Type B pancreatic cell (in vitro differentiated cells): ENCODE measurements at places on chromosomes 11 and 22.

DNA sequence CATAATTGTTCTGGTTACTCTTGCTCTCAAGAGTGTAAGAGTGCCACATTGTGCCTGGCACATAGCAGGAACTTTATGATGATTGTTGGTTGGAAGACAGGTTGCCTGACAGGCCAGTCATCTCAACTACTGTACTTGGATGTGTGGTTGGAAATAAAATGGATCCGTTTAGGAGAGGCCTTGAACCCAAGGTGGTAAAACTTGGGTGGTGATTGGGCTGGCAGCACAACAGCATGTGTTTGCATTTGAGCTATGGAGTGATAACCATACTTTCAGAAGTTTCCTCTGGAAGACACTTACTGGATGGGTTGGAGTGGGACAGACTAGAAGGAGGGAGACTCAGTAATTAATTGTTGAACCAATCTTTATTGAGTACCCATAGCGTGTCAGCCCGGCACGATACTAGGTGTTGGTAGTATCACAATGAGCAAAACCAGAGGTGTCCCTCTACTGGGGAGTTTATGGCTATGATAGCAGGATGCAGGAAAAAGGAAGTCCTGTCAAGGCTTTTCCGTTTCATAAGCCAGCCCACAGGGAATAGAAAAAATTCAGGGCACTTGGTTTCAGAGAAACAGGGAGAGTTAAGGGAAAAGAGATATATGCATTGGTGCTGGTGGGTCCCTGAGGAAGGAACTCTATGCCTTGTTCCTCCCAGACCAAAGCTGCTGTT, 3.1 kb upstream of the TMEM109 start:
- no peak for DNase-seq

GRCh38 chr11:115324581-115325432, 179.4 kb downstream of the CADM1 start:
- no peak for DNase-seq

DNA sequence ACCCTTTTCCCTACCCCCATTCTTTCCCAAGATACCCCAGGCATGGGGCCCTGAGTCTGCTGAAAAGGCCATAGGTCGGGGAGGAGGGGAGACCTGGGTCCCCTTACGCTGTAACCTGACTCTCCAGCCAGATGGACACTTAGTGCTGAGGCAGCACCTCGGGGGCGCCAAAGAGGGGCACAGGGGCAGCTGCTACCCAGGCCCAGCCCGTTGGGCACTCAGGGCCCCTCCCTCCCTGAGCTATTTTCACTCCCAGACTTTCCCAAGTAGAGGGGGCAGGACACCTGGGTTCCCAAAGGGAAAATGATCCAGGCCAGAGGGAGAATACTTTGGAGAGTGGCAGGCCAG, 933 bp downstream of the ACTN3 start:
- DNase-seq: no peak

DNA sequence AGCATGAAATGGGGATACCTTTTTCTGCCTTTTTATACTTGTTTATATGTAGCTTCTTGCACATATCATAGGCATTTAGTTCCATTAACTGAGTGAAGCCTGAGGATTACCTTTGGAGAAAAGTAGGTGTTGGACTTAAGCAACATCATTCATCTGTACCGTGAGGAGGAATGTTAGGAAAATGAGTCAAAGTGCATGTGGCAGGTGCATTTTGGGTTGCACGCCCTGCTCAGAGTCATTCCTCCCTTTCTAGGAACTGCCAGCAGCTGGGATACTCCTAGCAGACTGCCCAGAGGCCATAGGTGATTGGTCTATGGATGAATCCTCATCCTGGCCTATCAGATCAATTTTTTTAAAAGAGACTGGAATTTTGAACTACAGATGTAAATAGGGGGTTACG, 33.3 kb upstream of the BIRC3 start:
- no peak for DNase-seq

- peak; percentile 68 for DNase-seq
Measured at GRCh38 chr22:31753005-31753633, 700 bp upstream of the DEPDC5 start.

GRCh38 chr11:123239191-123240150, 44.4 kb upstream of the CLMP start:
- no peak for DNase-seq

- DNase-seq: no peak
Measured at GRCh38 chr11:62472063-62472884, 53.4 kb downstream of the SCGB1A1 start.

DNA sequence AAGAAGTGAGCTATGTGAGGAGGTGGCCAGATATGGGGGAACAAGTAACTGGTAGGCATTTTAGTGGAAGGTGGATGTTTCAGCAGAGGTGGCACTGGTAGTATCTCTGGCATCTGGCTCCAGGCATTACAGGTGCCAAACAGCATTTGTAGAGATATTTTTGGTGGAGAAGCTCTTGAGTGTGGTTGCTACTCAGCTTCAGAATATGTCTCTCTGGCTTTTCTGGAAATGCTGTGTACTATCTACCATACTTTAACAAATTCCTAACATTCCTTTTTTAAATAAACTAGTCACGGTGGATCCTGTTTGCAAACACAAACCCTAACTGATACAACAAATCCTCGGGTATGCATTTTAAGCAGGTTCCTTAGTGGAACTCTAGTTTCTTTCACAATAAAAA, 128.0 kb downstream of the BARX2 start:
- no peak for DNase-seq

DNA sequence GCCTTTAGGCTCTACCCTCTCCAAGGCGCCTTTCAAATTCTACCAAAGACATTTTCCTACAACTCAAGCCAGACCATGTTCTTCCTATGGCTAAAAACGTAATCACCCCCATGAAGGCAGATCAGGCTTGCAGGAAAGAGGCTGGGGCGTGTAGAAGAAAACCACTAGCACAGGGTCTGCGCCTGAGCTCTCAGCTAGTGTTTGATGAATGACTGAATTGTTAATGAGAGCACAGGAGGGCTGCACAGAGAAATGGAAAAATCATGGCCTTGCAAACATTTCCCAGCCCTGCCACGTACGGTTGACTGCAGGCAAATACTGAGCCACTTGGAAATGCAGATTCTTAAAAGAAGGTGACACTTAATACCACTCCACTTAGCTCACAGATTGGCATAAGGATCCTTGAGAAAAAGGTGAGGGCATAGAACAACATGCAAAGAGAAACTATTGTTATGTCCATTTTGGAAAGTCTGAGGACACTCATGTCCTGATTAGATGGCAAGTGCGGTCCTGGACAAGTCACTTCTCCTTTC, 148.6 kb downstream of the NXPE2 start:
- DNase-seq: no peak

- DNase-seq: no peak
Measured at GRCh38 chr11:57514538-57515331, 767 bp downstream of the SLC43A1 start.

- DNase-seq: no peak
Measured at GRCh38 chr22:39419096-39419495, 19.5 kb downstream of the TAB1 start.

GRCh38 chr11:44527476-44527875, 38.0 kb upstream of the CD82 start:
- no peak for DNase-seq

DNA sequence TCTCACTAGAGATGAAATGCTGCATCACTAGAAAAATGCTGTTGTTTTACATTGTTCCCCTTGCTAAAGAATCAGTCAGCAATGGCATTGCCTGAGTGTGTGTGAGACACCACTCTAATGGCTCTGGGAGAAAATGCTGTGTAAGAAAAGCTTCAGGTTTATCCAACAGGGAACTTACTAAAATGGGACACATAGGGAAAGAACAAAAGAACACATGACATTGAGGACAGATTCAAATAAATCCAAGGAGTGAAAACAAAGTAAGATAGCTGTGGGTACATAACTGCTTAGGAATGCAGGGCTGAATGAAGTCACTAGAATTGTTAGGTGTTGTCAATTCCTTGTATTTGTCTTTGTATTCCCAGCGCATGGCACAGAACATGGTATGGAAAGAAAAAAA, 24.2 kb downstream of the BLID start:
- no peak for DNase-seq

DNA sequence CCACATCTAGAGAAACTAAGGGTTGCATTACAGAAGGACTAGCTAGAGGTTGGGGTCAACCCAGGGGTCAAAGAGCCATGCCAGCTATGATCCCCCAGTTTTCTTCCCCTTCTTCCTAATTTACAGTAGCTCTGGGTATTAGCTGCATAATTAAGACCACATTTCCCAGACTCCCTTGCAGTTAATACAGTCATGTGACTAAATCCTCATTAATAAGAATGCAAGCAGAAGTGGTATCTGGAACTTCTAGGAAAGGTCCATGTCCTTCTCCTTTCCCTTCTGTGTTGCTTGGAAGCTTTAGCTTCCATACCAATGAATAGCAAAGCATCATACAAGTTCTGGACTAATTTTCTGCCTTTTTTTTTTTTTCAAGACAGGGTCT, 19.1 kb upstream of the LMO2 start:
- DNase-seq: no peak

GRCh38 chr11:8705146-8705545, 22.6 kb downstream of the RPL27A start:
- no peak for DNase-seq

- DNase-seq: no peak
Measured at GRCh38 chr11:75526192-75526541, 426 bp upstream of the GDPD5 start.

- no peak for DNase-seq
Measured at GRCh38 chr11:132691848-132692550, 840.3 kb downstream of the OPCML start.

DNA sequence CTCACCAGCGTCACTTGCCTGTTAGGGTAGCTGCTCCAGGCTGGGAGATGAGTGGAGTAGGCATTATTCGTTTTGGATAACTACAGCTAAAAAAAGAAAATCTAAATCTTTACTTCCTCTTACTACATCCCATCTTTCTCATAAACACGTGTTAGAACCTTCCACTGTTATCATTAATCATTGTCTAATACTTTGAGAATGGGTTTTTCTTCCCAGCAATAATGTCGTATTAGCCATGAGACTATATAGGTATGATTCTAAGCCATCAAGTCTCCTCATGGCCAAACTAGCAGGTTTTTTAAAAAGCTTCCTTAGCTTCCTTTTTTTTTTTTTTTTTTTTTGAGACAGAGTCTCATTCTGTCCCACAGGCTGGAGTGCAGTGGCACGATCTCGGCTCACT, 3.9 kb upstream of the TEF start:
- DNase-seq: no peak

GRCh38 chr11:109320595-109320994, 101.4 kb upstream of the C11orf87 start:
- no peak for DNase-seq

GRCh38 chr22:19631899-19632667, 82.2 kb upstream of the SEPTIN5 start:
- DNase-seq: no peak

GRCh38 chr11:124798991-124799347, 1.2 kb downstream of the MSANTD2 start:
- DNase-seq: no peak

GRCh38 chr22:41949297-41949965, 2.5 kb upstream of the CENPM start:
- DNase-seq: no peak

- no peak for DNase-seq
Measured at GRCh38 chr22:36331306-36331911, 56.4 kb downstream of the MYH9 start.

- DNase-seq: no peak
Measured at GRCh38 chr11:114151631-114152030, 92.1 kb downstream of the ZBTB16 start.

DNA sequence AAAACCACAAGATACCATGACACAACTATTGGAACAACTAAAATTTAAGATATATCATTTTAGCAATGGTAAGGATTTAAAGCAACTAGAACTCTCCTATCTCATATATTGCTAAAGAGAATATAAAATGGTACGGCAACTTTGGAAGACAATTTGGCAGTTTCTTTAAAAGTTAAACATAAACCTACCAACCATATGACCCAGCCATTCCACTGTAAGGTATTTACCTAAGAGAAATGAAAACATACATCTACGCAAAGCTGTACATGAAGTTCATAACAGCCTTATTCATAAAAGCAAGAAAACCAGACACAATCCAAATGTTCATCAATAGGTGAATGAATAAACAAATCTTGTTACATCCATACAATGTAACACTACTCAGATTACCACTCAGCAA, 31.3 kb downstream of the SIK3 start:
- DNase-seq: no peak

- no peak for DNase-seq
Measured at GRCh38 chr11:104803776-104804175, 94.5 kb downstream of the CASP12 start.

DNA sequence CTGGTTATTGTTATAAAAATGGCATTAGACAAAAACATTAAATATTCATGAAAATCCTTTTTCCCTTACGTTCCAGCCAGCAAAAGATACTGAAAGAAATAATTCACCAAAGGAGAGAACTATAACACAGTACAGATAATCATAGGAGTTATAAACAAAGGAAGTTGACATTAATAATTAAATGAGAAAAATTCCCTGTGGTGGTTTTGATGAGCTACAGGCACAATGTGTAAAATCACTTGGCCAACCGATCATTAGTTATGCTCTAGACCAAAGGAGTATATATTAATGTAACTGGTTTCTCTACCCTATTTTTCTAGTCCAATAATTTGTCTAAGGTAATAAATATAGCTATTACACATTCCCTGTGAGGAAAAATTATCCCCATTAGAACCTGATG, 534.7 kb downstream of the CNTN5 start:
- no peak for DNase-seq

DNA sequence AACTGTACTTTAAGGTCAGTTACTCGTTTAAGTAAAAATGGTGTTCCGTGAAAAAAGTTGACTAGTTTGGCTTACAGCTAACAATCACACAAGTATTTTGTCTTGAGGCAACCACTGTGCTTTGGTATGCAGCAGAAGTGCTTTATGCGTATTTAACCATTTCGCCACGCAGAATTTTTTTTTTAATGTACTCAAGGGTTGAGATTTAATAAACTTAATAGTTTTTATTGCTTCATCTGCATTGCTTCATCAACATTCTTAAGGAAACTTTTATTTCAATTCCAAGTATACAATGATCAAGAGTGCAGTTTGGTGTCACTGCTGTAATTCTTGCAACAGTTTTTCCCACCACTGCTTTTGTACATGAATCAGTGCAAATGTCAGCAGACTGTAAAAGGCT, 66.4 kb downstream of the ZNRF3 start:
- DNase-seq: no peak

DNA sequence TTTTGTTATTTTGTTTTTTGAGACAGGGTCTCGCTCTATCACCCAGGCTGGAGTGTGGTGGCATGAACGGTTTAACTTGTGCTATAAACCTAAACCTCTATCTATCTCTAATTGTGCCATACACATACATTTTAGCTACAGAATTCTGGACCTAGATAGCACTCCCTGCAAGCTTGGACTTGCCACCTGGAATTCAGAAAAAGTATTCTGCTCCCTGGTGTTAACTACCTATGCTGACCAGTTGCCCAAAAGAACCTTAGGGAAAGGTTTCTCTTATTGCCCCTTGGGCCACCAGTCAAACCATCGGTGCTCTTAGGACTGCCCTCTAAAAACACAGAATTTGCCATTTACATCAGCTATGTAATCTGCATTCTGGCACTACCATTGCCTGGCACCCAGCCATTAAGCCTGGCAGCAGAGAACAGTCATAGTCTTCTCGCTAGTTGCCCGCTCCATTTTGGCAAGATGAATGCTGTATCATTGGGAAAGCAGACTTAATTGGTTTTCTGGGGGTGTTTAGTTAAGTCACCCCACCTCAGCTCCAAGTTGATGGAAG, 55.3 kb downstream of the ETS1 start:
- DNase-seq: no peak
